ENCODE measurements at places on chromosomes 2 and 18.

- no peak for DNase-seq
Measured at GRCh38 chr2:71306762-71307161, 24.8 kb upstream of the ZNF638 start.

GRCh38 chr2:28134262-28134812 lies 243.8 kb downstream of the BABAM2 start:
- DNase-seq = no peak

- no peak for DNase-seq
Measured at GRCh38 chr2:189164746-189165145, 14.8 kb downstream of the COL5A2 start.

DNA sequence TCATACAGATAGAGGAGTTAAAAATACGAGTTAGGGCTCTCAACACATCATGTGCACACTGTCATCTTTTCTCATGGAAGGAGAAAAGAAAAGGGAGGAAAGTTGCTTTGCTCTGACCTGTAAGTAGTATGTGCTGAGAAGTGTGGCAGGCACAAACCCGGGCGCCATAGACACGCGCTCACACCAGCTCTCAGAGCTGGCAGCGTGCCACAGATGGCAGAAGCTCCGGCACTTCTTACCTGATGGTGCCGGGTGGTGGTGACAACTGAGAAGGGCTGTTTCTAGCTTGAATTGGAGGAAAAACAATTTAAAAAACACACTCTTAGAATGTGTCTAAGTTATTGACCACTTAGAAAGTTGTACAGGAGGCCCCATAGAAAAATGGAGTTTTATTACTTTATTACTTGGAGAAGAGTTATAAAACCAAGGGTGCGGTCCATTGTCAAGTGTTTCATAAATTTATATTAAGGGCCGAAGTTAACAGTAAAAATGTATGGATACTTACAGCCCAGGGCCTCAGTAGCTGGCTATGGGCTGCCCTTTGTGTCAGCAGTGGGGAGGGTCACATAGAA lies 92.2 kb downstream of the DPP4 start:
- no peak for DNase-seq

- no peak for DNase-seq
Measured at GRCh38 chr2:151350579-151351195, 6.7 kb upstream of the TNFAIP6 start.

GRCh38 chr2:218743068-218743467 lies 32.4 kb downstream of the TTLL4 start:
- DNase-seq = no peak

DNA sequence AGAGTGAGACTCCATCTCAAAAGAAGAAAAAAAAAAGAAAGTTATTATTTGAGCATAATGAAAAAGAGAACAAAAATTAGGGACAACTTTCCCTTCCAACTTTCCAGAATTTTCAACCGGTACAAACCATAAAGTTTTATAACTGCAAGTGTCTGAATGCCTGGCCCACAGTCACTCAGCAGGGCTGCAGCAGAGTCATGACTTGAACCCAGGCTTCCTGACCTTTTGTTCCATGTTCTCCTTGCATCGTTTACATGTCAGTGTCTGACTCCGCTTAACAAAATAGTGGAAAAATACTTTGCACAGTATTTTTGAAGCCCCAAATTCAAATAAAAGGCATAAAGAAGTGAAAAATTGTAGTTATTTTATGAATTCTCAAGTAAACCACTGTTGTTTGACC lies 82.7 kb downstream of the LTBP1 start:
- DNase-seq = no peak

DNA sequence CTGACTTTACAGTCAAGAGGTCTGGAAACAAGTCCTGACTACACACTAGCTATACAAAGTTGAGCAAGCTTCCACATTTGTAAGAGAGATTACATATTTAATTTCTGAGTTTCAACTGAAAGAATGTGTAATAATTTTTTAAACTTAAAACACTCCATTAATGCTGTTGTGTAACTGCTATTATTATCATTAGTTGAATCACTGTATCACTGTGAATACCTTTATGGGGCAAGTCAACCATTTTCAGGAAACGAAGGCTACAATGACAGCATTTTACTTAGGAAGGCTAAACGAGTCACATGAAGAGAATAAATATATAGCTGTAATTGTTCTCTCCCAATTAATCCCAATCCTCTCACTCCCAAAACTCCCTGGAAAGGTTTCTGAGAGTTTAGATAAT lies 46.3 kb downstream of the TRIP12 start:
- no peak for DNase-seq

DNA sequence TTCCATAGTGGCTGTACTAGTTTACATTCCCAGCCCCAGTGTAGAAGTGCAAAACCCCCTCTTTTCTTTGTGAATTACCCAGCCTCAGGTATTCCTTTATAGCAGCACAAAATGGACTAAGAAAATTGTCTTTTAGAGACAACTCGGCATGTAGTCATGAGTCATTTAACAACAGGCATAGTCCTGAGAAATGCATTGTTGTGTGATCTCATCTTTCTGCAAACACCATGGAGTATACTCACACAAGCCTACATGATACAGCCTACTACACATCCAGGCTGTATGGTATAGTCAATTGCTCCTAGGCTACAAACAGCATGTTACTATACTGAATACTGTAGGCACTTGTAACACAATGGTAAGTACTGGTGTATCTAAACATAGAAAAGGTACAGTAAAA lies 44.4 kb upstream of the MBP start:
- no peak for DNase-seq

DNA sequence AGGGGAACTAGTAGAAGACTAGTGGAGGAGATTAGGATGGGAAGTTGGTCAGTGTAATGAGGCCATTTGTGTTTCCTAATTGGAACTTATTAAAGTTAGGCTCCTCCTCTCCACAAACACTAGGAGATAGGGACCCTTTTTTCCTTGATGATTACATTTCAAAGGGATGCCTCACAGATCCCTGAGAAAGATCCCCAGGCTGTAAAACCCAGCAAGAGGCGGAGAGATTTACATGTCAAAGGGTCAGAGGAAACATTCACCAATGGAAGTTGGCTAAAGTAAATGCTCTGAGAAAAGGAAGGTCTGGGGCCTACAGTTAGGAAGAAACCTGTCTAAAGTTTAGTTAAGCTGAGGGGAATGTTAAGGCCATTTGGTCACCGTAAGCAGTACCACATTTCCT lies 1.4 kb upstream of the CCDC85A start:
- DNase-seq = no peak

- no peak for DNase-seq
Measured at GRCh38 chr18:31162825-31163435, at the start of gene DSC1. Gene DSC1, minus strand, starts transcription at chr18:31162856. Its CDS starts 262 bp downstream, at chr18:31162594.

DNA sequence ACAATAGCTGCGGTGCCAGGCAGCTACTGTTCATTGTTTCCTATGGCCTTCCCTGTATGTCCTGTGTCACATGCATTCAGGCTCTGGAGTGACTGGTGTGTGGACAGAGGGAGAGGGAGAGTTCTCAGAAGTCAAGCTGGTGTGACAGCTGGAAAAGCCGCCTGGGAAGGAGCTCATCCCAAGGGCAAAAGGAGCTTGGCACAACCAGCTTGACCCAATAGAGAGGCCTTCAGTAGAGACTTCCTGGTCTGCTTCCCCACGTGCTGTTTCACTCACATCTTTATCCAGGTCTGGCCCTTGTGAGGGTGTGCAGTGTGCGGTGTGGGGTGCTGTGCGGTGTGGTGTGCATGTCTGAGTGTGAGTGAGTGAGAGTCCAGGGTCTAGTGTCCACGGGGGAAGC lies 11.1 kb upstream of the NT5DC4 start:
- no peak for DNase-seq

GRCh38 chr18:34542625-34543024 lies 167.5 kb upstream of the DTNA start:
- no peak for DNase-seq

DNA sequence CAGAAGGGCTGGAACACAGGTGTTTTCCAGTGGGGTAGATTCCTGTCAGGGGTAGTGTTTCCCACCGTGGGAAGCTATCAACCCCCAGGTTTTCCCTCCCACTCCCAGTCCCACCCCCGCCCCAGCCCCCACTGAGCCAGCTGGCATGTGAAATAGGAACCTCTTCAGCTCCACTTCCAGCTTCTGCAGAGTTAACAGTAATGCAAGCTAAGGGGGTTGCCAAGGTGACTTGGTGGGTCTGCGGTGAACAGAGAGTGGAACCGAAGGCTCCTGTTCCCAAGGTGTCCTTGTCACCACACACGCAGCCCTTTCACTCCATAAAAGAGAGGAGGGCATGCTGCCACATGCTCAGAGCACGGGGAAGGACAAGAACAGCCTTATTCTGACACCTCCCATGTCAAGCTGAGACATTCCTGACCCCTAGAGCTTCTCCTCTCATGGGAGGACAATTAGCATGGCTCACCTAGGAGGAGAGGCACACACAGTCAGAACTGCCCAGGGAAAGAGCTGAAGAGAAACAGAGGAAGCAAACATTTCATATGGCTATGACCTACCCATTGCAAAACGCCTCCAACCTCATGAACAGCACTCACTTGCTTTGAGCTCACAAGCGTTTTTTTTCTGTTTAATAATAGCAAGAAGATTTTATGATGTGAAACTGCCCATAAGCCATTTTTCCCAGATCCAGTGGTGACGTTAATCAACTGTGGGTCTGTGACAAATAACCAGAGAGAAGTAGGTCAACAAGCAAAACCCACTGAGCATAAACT lies 39.8 kb upstream of the TBC1D8 start:
- no peak for DNase-seq

DNA sequence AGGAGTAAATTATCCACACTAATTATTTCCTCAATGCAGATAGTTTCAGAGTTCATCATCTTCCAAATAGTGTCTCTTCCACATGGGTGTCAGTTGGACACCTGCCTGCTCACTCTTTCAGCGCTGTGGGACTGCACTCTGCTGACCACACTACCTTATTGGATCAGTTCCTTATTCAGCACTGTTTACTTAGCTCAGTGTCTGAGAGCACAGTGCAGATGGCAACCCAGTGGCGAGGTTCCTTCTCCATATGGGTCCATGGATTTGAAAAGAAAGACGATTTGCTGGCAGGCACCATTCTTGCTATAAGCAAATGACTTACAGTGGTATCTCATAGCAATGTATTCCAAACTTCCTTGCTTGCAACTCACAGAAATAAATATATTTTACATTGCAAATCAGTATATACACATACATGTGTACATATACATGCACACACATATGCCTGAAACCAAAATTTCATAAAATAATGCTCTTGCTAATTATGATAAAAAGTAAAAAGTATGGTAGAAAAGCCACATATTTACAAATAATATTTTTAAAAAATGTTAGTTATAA lies 354.8 kb downstream of the INSIG2 start:
- no peak for DNase-seq

DNA sequence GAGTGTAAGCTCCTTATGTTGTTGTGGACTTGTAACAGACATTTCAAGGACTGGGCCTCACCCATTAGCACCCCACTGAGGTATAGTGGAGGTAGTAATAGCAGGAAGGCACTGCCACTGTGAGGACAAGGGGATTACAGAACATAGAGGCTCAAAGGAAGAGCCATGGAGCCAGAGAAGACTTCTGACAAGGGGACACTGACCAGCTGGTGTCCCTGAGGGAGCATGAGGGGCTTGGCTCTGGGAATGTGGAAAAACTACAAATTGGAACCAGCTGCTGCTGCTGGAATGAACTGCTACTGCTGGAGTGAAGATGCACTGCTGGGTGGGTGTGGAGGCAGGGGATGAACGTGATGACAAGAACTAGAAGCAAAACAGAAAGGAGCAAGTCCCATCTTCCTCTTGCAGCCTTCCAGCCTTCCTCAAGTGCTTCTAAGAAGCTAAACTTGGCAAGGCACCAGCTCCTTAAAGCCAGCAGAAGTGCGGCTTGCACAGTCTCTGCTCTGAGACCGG lies 167.3 kb upstream of the NOSTRIN start:
- no peak for DNase-seq

DNA sequence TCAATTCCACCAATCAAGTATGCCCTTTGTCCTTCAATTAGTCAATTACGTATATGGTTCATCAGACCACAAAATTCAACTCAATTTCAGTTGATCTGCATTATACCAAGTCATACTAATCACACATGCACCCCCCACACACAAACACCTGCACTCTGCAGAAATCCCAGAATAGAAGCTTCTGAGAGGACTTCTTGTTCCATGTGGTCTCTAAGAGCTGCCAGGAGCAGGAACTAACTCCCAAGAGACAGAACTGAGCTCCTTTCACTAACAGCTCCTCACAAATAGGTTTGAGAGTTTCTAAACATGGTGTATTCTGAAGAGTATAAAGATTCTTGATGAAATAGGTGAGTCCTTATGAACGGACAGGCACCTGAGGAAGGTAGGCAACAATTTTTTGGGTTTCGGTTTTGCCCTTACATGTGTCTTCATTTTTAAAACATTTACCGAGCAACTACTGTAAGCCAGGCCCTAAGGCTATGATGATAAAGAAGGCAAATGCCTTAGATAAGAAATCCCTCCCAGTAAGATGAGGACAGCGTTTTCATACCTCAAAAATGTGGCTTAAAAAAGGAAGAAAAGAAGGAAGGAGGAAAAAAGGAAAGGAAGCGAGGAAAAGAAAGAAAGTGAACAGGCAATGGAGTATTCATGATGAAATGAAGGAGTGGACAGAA lies 183.1 kb downstream of the PID1 start:
- no peak for DNase-seq

- DNase-seq = no peak
Measured at GRCh38 chr2:170249761-170250160, 71.8 kb downstream of the MYO3B start.

GRCh38 chr2:226115832-226116200 lies 683.8 kb downstream of the IRS1 start:
- DNase-seq = no peak

DNA sequence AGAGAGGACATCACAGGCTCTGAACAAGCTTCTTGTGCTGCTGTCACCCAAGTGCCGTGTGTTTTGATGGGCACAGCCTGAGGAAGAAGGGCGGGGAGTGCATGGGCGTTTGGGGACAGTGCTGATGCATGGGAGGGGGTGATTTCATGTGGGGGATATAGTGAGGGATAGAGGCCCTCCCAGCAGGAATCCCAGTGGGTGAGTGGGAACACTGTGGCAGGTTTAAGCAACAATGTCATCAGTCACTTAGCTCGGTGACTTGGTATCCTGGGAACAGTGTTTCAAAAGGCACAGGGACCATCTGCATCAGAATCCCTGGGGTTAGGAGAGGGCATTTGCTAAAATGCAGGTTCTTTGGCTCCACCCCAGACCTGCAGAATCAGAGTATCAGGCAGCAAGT lies 609 bp downstream of the SIGLEC15 start:
- DNase-seq = no peak

- DNase-seq = no peak
Measured at GRCh38 chr2:56191617-56192016, 7.8 kb downstream of the CCDC85A start.

Measured in activated CD4-positive, CD25-positive, alpha-beta regulatory T cell treated with anti-CD3 and anti-CD28 coated beads, Interleukin-2, amount 50 U/mL, for 72 hours (primary cell).